Left renal pelvis (tissue), 4 donors: ENCODE measurements at places on chromosomes 6 and 20. TPM values are rescaled to one million over a fixed set of nuclear protein-coding genes. Genes with fewer than 3 reads are reported as not detected.

Gene ZNF343
- 17.3 TPM for polyA plus RNA-seq

Gene HTR1B
- polyA plus RNA-seq, result 0.40 TPM

Gene CAPN11
- polyA plus RNA-seq, result 0.37 TPM

GRCh38 chr20:47272893-47273590 lies 83.5 kb downstream of the ZMYND8 start:
- DNase-seq, result peak; percentile 43

- DNase-seq, result no peak
Observed at GRCh38 chr20:62924442-62925075, 1.7 kb downstream of the DIDO1 start.

DNA sequence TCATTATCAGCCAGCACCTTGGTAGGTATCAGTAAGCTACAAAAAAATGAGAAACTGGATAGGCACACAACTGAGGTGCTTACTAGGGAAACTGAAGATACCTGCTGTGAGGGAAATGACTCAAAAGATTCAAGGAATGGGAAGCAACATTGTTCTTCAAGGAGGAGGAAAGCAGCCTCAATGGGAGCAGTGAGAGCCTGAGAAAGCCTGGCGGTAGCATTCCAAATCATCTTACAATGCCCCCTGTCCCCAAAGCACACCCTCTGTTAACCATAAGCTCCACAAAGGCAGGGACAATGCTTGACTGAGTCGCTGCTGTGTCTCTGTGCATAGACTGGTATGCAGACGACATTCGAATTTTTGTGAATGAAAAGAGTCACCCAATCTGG lies 10.6 kb downstream of the PKHD1 start:
- DNase-seq, result no peak

GRCh38 chr20:19310541-19310940 lies 98.1 kb downstream of the SLC24A3 start:
- no peak for DNase-seq

DNA sequence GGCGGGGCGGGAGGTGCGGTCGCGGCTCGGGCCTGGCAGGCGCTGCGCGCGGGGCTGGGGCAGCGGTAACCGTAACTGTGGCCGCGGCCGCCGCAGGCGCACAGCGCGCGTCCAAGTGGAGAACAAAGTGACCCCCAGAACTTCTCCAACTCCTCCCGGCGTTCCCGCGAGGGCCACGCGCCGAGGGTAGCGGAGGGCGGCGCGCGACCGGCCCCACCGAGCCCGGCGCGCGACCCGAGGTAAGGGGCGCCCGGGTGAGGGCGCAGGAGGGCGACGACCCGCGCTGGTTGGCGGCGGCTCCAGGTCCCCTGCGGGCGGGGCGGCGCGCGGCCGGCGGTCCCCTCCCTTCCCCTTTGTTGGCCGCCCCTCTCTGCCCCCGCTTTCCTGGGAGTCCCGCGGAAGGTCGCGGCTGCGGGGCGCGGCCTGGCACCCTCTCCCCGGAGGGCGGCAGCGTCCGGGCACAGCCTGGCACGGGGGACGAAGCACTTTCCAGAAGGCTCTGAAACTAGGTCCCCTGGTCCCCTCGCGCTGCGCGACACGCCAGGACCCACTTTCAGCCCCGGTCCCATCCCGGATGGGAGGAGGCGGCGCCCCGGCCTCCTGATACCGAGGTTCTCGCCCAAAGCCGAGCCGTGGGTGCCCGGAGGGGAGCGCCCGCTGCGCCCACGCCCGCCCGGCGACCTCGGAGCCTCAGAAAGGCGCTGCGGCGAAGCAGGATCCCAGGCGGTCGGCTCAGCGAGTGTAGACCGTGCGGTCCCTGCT lies at the start of gene TIAM2:
TIAM2 (plus strand) TSS at position 62 of the 762 bp plus-strand sequence. CDS start 133,909 bp downstream, outside the sequence.
- DNase-seq, result no peak

DNA sequence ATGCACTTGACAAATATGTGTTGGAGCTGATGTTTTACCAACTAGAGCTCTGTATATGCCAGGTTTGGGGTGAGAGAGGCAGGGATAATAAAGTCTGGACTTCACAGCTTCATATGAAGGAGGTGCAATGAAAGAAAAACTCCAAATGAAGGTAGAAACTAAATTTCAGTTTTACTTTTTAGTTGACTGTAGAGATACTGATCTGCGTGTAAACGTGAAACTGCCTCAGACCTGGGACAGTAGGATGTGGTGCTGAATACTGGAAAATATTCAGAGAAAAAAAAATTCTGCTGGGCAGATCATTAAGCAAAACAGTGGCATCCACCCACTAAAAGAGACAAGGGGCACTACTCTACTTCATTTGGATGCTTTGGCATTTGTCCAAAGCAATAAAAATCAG lies 94.5 kb downstream of the BACH2 start:
- no peak for DNase-seq
